ENCODE measurements at places on chromosomes 11 and 22.

- DNase-seq, result no peak
These were observed 14.7 kb upstream of the TAB1 start for GRCh38 chr22:39384750-39385480.

GRCh38 chr11:44837661-44838060, 110.9 kb downstream of the TSPAN18 start:
- DNase-seq, result peak; percentile 60

DNA sequence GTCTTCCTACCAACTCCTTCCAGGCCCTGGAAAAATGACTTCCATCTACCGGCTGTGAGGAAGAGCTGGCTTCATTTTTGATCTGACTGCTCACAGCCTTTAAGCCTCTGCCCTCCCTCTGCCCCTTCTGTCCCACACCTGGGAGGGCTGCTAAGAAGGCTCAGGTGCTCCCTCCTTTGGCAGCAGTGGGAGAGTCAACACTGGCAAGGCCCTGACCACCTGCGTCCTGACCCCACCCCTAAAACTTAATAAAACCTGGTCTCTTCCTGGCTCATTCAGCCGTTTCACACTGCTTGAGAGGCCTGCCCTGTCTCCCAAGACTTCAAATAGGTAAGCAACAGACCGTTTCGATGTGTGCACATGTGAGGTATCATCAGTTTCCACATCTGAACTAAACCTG, 52.1 kb upstream of the NFRKB start:
- no peak for DNase-seq

GRCh38 chr11:2399488-2400068, 972 bp upstream of the TSSC4 start:
- no peak for DNase-seq

DNA sequence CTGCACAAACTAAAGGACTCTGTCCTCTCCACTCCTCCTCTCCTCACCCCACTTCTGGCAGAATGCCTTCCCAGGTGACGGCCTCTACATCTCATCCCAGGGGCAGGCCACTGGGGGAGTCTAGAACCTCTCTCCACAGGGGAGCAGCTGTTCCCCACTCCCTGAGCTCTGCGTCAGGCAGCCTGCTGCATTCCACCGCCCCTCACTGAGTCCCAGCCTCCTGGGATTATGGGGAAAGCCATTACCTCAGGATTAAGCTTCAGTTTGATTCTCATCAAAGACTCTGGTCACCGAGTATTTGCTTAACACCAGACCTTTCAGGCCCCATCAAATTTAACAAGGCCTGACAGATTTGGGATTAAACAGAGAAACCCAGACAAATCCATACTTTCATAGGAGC, 405.9 kb downstream of the NXPE2 start:
- DNase-seq, result no peak

GRCh38 chr11:57434640-57435546, 8.0 kb upstream of the SLC43A3 start:
- DNase-seq, result peak; percentile 83

- DNase-seq, result no peak
These were observed 95.5 kb downstream of the CEP164 start for GRCh38 chr11:117423046-117423575.

- DNase-seq, result no peak
These were observed 10.9 kb downstream of the ASCL2 start for GRCh38 chr11:2259466-2259830.

GRCh38 chr11:70568035-70568813, 169.9 kb downstream of the CTTN start:
- no peak for DNase-seq

- DNase-seq, result no peak
These were observed 45.6 kb downstream of the CD82 start for GRCh38 chr11:44611088-44611487.

- no peak for DNase-seq
These were observed at the start of gene UNC93B1 for GRCh38 chr11:68003846-68004550. Gene UNC93B1, minus strand, starts transcription at chr11:68004097. Its CDS starts 54 bp downstream, at chr11:68004043.

GRCh38 chr11:95322539-95322938, 91.5 kb upstream of the SESN3 start:
- peak; percentile 63 for DNase-seq

GRCh38 chr11:45333001-45333971, 47.1 kb upstream of the SYT13 start:
- DNase-seq, result peak; percentile 15

DNA sequence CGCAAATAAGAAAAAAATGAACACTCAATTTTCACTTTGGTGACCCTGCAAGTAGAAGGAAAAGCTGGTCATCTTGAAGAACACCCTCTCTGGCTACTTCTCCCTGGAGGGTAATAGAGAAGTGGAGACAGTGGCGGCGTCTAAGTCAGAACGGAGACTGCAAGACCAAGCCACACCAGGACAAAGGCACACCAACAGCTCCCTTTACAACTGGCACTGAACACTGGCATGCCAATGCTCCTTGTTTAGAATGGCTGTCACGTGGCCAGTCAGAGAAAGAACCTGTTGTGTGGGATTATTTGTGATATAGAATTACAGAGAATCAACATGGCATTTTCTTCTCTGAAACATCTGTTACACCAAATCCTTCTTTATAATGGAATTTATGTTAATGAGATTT, 61.3 kb upstream of the YPEL1 start:
- DNase-seq, result no peak

DNA sequence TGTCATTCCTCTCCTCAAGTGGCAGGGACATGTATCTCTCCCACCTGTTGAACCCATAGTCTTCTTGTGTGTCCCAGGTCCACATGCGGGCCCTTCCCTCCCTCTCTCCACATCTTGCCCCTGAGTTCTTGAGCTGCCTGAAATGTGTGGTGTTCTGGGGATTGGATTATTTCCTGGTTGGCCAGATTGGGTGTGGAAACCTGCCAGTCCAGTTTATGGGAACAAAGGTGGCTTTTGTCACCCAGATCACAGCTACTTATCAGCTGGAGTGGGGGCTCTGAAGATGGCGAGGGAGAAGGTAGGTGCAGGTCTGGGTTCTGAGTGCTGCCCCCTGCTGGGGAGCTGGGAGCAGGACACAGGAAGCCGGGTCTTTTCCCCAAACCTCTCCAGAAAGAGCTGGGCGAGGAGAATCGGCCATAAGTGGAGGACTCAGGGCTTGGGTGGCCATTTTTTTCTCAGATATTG, 14.2 kb downstream of the DTX4 start:
- no peak for DNase-seq

DNA sequence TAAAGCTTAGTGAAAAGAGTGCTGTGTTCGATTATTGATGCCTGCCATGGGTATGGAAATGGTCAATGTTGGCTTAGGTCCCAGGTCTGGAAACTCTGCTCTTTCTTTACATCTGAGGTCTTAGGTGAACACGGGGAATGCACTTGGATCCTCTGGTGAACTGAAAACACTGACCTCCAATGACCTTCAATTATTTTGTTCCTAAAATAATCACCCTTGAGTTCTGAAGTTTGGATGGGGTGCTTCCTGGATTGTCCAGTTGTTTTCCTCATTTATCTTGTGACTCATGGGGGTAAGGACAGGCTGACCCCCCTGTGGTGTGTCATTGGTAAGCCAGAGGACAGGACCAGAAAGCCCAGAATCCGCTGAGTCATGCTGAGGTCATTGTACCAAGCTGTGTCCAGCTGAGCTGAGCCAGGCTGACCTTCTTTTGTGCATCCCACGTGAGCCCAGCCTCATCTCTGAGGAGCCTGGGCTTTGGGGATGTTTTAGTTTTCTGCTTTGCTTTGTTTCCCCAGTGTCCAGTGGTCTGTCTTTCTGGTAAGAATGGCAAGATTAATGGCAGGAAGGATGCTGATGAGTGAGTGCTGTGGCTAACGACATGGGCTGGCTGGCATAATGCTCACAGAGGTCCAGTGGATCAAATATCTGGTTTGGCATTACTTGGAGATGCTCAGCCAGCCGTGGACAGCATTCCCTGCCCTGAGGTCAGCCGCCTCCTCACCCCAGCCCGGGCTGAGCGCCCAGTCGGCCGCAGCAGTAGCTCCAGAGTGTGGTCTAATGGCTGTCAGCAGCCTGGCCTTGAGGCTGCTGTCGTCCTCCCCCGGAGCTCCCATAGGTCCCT, 35.6 kb downstream of the AMPD3 start:
- peak; percentile 19 for DNase-seq

- DNase-seq, result no peak
These were observed 677 bp downstream of the DYNC2H1 start for GRCh38 chr11:103109818-103110388.

- no peak for DNase-seq
These were observed 1402.6 kb upstream of the TENM4 start for GRCh38 chr11:80843266-80843974.

GRCh38 chr11:108944471-108945178, 279.8 kb downstream of the DDX10 start:
- no peak for DNase-seq

- DNase-seq, result no peak
These were observed 1.9 kb upstream of the ANO9 start for GRCh38 chr11:443542-444199.

DNA sequence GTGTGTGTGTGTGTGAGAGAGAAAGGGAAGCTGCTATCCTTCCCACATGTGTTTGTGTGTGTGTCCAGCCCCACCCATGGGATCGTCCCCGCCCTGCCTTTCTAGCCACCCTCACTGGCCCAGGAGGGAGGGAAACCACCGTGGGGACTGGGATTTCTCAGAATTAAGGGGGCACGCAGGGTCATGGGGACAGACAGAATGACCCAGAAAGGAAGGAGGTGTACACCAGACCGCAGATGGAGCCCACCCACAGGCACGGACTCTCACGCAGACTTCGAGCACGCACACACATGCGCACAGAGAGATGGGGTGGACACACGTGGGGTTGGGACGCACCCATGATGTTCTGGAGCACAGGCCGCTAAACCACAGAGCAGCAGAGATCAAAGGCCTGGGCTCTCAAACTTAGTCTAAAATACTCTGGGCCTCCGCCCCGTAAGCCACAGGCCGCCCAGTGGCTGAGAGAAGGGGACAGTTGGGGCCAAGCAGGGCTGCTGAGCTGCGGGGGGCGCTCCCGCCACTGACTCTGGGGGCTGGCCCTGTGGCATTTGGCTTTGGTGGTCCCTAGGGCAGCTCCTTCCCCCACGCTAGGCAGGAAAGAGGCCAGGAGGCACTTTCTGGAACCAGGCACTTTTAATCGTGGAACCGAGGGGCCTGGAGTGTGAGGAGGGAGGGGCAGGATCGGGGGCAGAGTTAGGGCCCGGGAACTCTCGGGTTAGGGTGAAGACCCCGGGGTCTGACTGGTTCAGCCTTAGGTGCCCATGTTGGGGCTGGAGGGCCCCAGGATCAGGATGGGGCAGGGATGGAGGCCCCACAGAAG, 1.5 kb downstream of the IFITM5 start:
- no peak for DNase-seq

GRCh38 chr11:72112143-72112977, at the start of gene ANAPC15:
Gene ANAPC15, minus strand, starts transcription at chr11:72112695. Its CDS starts 1,419 bp downstream, at chr11:72111276.
- peak; percentile 99 for DNase-seq

- peak; percentile 27 for DNase-seq
These were observed 10.4 kb upstream of the SREBF2 start for GRCh38 chr22:41822317-41823057.

GRCh38 chr22:30891443-30891755, 77.2 kb downstream of the MORC2 start:
- DNase-seq, result no peak

DNA sequence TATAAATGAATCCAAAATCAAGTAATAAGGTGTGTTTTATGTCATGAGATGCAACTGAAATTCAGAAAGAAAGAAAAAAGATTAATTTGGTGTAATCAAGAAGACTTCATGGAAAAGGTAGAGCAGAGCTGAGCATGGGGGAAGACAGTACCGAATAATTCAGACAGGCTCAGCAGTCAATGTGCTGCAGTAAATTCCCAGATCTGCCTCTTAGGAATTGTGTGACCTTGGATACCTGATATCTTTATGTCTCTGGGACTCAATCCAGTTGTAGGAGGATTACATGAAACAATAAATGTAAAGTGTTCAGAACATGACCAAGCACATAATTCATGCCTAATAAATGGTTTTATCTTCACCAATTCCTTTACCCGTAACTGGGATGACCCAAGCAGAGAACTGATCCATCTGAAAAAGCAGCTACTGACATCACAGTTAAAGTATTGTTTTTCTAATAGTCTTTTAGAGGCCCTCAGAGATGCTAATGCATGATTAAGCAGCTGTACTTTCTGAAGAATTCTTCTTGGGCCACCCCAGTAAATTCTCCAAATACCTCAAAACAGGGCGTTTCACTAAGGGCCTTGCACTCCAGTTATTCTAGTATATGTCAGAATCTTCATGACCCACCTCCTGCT, 7.8 kb downstream of the MS4A12 start:
- no peak for DNase-seq

- DNase-seq, result no peak
These were observed 18.5 kb upstream of the SPTBN2 start for GRCh38 chr11:66747480-66747879.

GRCh38 chr22:50031189-50032091, 18.9 kb upstream of the IL17REL start:
- no peak for DNase-seq

GRCh38 chr11:100220801-100221200, 466.3 kb upstream of the ARHGAP42 start:
- DNase-seq, result no peak

GRCh38 chr22:45531441-45532234, 29.0 kb downstream of the FBLN1 start:
- no peak for DNase-seq

GRCh38 chr22:27194096-27194748, 536.8 kb downstream of the MIAT start:
- no peak for DNase-seq

- no peak for DNase-seq
These were observed 193.6 kb downstream of the CWF19L2 start for GRCh38 chr11:107263844-107264563.

- no peak for DNase-seq
These were observed 17.4 kb upstream of the CSNK2A3 start for GRCh38 chr11:11370255-11370961.

DNA sequence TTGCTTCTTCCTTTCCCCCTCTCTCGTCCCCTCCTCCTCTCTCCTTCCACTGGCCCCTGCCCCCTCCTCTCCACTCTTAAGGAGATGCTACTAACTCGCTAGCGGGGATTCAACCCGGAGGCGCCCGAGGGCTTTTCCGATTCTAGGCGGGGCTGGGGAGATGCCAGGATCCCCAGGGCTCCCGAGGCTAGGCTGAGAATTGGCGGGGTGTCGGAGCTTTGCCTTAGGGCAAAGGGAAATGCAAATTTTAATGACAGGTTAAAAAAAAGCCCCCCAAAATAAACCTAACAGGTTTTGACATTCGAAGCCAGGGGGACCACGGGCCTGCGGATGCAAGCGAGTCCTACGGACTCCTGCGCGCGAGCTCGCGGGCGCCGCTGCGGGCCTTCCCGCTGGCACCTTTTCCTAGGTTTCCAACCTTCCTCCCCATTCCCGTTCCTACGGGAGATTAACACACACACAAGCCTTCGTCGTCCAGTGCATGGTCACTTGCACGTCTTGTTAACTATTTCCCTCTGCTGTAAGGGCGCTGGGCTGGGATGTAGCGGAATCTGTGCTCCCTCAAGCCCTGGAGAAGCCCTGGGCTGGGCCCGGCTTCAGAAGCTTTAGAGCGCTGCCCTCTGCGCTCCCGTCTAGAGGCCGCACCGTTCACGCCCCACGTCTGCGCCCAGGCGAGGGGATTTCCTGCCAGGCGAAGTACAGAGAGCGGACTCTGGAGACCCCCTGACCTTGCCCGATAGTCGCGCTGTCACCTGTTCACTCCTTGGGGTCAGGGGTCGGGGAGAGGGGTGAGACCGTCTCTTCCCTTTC, 729 bp upstream of the ALX4 start:
- no peak for DNase-seq

GRCh38 chr22:47175151-47176025, 412.9 kb downstream of the TBC1D22A start:
- peak; percentile 19 for DNase-seq

Data from fibroblast of skin of left biceps (primary cell).